Activated naive CD4-positive, alpha-beta T cell (primary cell): ENCODE measurements at places on chromosomes 4 and X.

- DNase-seq = no peak
These were observed 351.1 kb downstream of the GRXCR1 start for GRCh38 chr4:43243433-43244116.

DNA sequence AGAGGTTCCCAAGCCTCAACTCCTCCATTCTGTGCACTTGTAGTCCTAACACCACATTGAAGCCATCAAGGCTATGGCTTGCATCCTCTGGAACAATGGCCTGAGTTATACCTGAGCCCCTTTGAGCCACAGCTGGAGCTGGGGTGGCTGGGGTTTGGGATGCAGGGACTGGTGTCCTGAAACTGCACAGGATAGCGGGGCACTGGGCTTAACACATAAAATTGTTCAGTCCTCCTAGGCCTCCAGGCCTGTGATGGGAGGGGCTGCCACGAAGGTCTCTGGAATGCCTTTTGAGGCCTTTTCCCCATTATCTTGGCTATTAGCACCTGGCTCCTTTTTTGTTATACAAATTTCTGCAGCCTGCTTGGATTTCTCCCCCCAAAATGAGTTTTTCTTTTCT is 35.5 kb downstream of the CFAP299 start:
- DNase-seq = no peak

- no peak for DNase-seq
These were observed 113.8 kb upstream of the NKX1-1 start for GRCh38 chr4:1519787-1520661.

DNA sequence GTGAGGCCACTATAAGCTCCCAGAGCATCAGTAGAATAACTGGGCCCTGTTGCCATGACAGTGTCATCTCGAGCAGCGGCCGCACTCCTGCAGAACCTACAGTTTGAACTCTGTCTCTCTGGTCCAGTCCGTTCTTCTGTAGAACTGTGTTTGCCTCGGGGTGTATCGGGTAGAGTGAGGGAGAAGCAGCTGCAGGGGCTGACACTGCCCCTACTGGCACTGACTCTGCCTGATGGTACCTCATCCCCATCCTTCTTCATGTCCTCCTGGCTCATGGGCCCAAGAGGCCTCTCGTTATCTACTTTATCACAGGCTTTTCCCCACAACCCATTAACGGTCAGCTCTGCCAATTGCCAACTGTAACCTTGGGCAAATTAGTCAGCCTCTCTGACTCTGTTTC is 96.5 kb downstream of the NPNT start:
- no peak for DNase-seq

DNA sequence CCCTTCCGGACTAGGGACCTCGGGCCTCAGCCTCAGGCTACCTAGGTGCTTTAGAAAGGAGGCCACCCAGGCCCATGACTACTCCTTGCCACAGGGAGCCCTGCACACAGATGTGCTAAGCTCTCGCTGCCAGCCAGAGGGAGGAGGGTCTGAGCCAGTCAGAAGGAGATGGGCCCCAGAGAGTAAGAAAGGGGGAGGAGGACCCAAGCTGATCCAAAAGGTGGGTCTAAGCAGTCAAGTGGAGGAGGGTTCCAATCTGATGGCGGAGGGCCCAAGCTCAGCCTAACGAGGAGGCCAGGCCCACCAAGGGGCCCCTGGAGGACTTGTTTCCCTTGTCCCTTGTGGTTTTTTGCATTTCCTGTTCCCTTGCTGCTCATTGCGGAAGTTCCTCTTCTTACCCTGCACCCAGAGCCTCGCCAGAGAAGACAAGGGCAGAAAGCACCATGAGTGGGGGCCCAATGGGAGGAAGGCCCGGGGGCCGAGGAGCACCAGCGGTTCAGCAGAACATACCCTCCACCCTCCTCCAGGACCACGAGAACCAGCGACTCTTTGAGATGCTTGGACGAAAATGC is at the start of gene WAS:
TSS of gene WAS (plus strand) at position 389 of the 572 bp plus-strand sequence. CDS start at position 444, 55 bp downstream.
- peak; percentile 27 for DNase-seq

DNA sequence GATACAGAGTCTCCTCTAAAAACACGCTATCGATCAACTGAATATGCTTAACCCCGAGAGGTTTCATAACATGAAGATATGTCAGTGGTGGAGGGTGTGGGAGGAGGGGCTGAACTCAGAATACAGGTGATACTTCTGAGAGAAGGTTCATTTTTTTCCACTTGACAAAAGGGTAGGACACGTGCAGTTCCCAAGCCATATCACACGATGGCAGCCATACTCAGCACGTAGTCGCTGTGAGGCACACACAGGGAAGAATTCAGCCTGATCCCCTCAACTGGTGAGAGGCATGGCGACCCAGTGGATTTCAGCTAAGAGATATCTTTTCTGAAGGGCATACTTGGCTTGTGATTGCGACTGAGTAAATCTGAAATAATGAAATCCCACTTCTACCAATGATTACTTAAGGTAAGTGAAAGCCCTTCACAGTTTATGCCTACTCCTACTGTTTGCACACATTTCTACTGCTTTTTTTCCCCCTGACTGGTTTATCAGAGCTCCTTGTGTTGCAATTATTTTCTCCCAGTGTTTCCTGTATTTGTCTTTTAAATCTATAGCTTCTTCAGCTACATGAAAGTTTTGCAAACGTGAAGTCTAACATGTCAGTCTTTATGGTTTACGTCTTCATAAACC is 133.1 kb downstream of the CORIN start:
- DNase-seq = no peak

GRCh38 chr4:182823576-182823975 is 93.6 kb downstream of the DCTD start:
- no peak for DNase-seq

GRCh38 chr4:110510955-110511544 is 35.1 kb downstream of the ENPEP start:
- no peak for DNase-seq

- no peak for DNase-seq
These were observed 62.3 kb upstream of the CD99 start for GRCh38 chrX:2628751-2629315.

- DNase-seq = no peak
These were observed 316.3 kb downstream of the CAMK2D start for GRCh38 chr4:113445286-113445685.

DNA sequence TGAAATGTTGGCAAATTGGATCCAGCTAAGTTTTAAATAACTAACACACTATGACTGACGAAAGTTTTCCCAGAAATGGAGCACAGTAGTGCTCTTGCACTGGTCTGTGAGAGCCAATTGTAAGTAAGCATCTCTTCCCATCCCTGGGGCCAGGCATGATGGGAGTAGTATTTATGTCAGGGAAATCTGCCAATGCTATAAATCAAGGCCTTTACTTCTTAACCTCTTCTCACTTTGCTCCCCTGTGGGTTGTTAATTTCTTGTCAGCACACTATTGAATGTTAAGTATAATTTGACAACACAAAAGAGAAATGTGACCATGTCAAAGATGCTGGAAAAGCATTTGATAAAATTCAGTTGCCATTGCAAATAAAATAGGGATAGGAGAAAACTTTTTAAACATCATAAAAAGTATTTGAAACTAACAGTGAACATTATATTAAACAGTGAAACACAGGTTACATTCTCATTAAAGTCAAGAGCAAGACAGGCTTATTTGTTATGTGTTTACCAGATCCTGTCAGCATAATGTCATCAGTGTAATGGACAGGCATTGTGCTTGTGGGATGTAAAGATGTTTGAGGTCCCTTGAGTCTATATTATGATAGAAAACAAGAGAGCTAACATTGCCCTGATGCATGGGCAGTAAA is 5.0 kb downstream of the F8A1 start:
- no peak for DNase-seq

- DNase-seq = no peak
These were observed 50.6 kb downstream of the SCFD2 start for GRCh38 chr4:53315300-53315699.

DNA sequence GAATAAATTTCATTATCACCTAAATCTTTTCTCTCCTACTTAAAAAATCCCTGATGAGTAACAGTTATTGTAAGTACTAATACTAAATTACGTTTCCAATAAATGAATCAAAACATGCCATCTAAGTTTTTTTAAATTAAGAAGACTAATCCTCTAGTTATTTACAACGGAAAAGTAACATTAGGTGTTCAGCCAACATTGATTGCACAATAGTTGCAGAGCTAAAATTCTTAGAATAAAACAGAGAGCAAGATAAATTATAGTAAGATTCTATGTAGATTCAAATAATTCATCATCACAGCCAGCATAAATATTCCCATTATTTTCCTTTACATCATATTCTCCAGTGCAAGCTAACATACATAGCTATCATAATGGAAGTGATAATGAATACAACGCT is 139.2 kb downstream of the HDX start:
- no peak for DNase-seq

GRCh38 chrX:80174925-80175574 is 160.5 kb downstream of the TBX22 start:
- no peak for DNase-seq

DNA sequence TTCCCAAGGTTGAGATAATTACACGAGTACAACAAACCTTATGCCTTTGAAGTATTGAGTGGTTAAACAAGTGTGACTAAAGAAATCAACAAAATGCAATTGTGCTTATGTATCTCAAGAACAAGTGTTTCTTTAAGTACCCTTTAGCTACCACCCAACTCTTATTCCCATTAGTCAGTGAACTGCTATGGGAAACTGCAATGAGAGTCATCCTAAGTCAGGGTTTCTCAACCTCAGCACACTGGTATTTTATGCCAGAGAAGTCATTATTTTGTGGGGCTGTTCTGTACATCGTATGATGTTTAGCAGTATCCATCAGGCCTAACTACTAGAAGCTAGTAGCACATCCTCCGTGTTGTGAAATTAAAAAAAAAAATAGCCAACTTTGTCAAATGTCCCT is 549.1 kb upstream of the BOD1L1 start:
- no peak for DNase-seq

DNA sequence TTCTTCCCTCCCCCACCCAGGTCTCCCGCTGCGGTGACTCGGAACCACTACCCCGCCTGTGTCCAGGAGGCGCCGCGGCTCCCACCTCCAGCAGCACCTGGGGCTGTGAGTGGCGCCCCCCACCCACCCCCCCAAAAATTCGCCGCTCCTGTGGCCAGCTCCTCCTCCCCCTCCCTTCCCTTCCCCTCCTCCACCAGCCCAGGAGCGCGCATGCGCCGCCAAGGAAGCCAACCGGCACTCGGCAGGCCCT is 278 bp downstream of the CLOCK start:
- DNase-seq = no peak

- peak; percentile 1 for DNase-seq
These were observed 777 bp upstream of the CASK start for GRCh38 chrX:41923978-41924683.

- no peak for DNase-seq
These were observed 53.7 kb downstream of the ANXA5 start for GRCh38 chr4:121642876-121643585.

DNA sequence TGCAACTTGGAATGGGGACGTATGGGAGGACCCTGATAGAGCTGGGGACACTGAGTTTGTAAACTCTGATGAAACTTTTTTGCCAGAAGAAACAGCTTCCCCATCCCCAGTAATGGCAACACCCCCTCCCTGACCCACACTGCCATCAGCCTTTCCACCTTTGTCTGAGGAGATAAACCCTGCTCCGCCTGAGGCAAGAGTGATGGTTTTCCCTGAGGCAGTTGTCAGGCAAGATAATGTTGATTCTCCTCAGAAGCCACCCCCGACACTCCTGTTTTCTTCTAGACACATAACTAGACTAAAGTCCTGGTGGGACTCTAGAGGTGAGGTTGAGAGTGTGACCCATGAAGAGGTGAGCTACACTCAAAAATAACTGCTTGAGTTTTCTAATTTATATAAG is 71.9 kb upstream of the STK26 start:
- no peak for DNase-seq

GRCh38 chrX:24990535-24990934 is 25.2 kb downstream of the ARX start:
- no peak for DNase-seq

GRCh38 chr4:7788193-7788592 is 151.5 kb downstream of the AFAP1 start:
- no peak for DNase-seq

- no peak for DNase-seq
These were observed 576.2 kb upstream of the CT83 start for GRCh38 chrX:117038918-117039440.

DNA sequence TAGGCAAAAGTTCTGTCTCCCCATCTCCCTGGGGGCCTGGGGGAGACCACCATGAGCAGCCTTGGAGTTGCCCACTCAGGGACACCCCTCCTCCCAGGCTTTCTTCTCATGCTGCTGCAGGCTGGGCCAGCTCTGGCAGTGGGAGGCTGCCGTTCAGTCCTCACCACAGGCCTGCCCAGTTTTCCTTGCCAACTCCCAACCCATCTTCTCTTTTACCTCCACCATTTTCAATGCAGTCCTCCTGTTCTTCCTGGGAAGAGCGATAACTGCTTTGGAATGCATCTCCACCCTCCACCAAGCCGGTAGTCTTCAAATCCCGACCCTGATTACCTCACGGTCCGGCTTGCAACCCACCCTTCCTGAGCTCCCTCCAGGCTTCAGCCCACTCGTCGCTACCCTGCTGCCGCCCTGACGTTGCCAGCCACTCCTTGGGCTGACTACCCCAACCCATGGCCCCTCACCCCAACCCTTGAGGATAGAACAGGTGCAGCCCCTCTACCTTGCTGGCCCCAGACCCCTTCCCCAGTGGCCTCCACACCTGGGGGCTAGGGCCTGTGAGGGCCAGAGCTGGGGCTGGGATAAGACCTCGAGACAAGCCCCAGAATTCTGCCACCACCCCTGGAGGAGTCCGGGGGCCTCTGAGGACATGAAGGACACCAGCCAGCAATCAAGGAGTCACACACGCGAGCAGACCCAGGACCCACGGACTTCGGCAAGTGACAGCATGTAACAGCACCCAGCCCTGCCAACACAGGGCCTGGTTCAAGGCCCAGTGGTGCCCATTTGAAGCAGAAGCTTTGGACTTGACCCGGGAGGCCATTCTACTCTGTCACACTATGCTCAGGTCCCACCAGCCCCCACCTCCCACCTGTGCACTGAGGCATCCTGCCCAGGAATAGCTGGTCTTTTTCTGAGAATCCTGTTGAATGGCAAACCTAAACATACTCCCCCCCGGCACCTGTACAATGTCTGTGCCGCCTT is 9.2 kb downstream of the WDR1 start:
- no peak for DNase-seq

- DNase-seq = no peak
These were observed 143.0 kb upstream of the FAM241A start for GRCh38 chr4:112002248-112002661.

GRCh38 chr4:140523370-140523856 is 555 bp upstream of the ELMOD2 start:
- DNase-seq = no peak

DNA sequence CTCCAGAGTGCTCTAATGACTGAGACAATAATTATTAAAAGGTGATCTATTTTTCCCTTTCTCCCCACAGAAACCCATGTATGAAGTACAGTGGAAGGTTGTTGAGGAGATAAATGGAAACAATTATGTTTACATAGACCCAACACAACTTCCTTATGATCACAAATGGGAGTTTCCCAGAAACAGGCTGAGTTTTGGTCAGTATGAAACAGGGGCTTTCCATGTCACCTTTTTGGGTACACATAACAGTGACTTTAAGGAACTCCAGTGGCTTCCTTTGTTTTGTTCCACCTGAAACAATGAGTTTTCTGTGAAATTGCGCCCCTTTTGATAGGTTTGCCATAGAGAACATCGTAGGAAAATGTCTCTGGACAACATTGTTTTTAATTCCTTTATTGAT is 69.6 kb downstream of the KIT start:
- no peak for DNase-seq
